Fibroblast of skin of back (primary cell): ENCODE measurements at places on chromosomes 1 and 21.

DNA sequence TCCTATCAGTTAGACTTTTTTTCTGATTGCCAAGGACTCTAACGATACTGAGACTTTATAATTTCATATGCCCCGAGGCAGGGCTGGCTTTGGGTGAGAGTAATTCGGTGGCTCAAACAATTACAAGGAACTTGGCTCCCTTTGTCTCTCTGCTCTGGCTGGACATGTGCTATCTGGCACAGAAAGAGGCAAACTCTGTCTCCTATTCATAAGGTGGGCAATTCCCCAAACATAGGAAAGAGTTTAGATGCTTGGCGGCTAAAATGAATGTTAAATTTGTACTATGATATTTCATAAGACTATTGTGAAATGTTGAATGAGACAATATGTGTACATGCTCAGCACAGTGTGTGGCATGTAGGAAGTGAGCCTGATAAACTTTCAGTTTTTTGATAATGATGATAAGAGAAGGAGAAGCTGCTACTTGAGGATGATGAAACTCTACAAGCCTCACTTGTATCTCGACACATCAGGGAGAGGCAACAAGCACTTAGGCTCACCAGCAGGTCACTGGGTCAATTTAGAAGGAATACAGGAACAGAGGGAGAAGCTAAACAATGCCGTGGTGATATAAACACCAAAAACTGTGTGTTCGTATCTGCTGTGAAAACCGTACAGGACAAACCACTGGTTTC is 12.6 kb upstream of the NTPCR start:
- no peak for DNase-seq

- no peak for DNase-seq
These were observed 22.0 kb downstream of the LDLRAD2 start for GRCh38 chr1:21834094-21834493.

DNA sequence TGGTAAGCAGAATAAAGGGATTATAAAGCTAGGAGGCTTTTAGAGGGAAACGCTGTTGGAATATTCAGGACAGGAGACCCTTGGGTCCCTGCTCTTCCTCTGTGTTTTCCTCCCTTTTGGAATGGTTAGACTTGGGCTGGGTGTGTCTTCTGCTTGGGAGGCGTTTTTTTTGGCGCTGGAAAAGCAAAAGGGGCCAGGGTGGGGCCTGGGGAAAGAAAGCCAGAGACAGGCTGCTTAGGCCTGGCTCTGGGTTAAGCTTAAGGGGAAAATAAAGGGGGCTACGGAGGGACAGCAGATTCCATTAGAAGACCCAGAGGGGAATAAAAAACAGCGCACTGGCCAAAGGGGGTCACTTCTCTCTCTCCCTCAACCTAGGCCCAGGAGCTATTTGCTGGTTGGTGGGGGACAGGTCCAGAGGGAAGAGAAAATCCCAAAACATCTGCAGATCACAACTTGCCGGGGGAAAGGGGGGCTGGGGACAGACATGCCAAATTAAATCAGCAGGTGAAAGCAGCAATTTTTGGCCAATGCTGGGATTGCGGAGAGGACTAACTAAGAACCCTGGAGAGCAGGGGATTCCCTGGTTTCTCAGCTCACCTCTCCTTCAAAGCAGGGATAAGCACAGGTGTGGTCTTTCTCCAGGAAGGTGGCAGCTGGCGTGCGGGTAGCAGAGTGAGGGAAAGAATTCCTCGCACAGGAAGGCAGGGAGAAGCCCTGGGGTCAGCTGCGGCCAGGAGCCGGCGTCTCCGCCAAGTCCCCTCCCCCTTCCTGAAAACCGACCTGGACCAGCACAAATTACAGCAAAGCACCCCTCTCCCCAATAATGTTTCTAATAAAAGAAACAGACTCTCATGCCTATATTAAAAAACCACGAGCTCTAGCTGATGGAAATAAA is 82.2 kb upstream of the AK4 start:
- DNase-seq, result no peak

GRCh38 chr1:226248091-226248490 is 24.6 kb downstream of the MIXL1 start:
- no peak for DNase-seq
